ENCODE measurements at places on chromosomes 11 and 22.
A peak's percentile ranks its signal among the peaks of the same experiment; 100 is the strongest.

GRCh38 chr22:46013460-46014416, 36.8 kb upstream of the WNT7B start:
- DNase-seq = peak; percentile 85

- DNase-seq = no peak
These were observed 31.1 kb downstream of the UQCR10 start for GRCh38 chr22:29798318-29798717.

- DNase-seq = no peak
These were observed 796 bp downstream of the TIMP3 start for GRCh38 chr22:32802237-32802765.

- DNase-seq = no peak
These were observed 18.4 kb downstream of the MICALL1 start for GRCh38 chr22:37924386-37925065.

- DNase-seq = no peak
These were observed 875.8 kb downstream of the BRD1 start for GRCh38 chr22:48951836-48952235.

DNA sequence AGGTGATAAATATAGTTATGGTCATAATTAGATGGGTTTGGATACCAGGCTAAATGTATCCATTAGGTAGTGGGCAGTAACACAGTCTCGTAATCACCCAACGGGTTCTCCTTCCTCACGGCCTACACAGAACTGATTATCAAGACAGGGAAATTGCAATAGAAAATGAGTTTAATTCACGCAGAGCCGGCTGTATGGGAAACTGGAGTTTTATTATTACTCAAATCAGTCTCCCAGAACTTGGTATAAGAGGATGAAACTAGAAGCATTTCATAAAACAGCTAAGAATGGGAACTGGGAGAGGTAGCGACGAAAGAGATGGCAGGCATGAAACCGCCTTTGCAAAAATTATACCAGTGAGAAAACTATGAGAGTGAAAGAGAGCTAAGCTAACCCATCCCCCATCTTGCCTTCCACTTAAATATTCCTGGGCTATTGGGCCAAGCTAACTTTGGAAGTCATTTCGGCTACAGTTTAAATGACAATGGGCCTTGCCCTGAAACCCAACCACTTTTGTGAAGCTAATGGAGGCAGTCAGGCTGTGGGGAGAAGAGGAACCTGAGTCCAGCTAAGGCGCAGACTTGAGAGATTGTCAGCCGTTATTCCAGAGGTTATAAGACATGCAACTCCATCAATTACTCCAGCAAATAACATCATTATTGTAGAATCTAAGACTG, 29.6 kb downstream of the CTSC start:
- DNase-seq = no peak

GRCh38 chr22:48896766-48897644, 930.7 kb downstream of the BRD1 start:
- no peak for DNase-seq

DNA sequence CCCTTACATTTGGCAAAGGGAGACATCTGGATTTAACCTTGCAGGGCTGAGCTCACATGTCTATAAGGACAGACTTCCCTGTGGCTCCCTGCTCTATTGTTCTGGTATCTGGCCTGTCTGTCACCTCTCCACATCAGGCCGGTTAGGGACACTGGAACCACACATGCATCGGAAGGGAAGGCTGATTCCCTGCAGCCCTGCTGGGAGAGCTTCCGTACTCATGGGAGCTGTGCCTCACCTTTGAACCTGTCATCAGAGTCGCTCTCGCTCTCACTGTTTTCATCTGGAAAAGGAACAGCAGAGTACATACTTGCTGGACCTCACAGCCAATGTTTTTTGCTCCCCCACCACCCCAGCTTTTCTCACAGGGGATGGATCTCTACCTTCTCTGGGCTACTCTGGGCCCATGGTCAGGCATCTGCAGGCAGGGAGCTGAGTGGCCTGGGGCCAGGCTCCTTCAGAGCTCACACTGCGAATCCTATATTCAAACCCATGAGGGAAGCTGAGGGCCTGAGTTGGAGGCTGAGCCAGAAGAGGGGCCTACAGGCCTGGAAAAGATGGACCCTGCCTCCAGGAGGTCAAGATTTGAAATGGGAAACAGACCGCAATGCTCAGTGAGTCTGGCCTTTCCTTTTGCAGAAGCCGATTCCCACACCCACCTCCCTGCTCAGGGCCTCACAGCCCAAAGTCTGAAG, 31.3 kb downstream of the RPL27A start:
- no peak for DNase-seq

DNA sequence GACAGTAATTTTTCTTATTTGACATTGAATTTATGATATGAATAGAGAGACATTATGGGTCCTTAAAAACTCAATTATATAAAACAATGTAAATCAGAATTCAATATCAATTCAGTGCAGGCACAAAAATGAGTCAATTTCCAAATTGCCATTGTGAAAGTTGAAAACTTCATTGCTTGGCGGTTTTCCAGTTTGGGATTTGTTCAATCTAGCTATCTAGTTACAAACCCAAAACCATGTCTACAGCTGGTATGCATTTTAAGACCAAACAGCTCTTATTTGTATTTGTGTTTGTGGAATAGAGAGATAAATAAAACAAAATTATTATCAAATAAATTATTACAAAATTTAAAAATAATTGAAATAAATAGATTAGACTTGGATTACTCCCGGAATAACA, 1206.6 kb upstream of the RAG2 start:
- no peak for DNase-seq

- no peak for DNase-seq
These were observed 710 bp downstream of the MTCH2 start for GRCh38 chr11:47641600-47642098.

DNA sequence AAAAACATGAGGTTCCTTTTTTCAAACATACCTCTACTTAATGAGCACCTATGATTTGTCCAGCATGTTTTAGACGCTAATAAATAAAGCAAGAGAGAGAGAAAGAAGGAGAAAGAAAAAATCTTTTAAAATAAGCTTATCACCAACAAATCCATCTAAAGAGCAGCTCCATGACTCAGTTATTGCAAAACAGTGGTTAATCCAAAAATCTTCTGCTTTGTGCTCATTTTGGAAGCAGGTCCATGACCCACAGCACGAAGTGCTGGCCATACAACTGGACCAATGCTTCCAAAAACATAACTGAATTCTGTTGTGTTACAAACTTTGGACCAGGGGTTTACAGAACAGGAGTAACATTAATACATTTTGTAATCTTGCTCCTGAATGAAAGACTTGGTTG, 696.6 kb downstream of the KCNA4 start:
- DNase-seq = no peak

Data from HS-5 (cell line).